ENCODE measurements at places on chromosomes 7 and 10.

DNA sequence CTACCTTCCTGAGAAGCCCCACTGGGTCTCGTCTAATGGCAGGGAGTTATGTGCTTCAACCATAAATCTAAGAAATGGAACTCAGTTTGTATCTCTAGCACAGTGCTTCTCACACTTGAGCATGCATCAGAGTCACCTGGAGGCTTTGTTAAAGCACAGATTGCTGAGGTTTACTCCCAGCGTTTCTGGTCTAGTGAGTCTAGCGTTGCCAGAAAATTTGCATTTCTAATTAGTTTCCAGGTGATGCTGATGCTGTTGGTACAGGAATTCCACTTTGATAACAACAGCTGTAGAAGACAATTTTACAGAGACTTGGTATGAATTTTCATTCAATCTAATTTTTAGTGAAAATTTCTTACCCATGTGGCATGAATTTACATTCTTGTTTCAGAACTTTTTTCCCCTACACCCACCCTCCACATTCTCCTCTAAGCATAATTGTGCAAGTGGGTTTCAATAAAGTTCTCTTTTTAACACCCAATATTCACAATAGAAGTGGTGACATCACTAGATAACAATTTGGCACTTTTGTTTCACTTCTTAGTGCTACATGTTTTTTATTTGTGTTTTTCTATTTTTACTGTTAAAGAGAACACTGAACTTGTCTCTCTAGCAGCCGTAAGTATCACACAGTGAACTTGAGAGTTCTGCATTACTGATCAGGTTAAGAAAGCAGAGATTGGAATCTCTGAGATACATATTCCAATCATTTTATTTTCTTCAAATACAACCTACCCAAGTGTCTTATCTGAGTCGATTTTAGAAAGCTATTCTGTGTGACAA lies 48.4 kb upstream of the BET1 start:
- peak; percentile 20 for DNase-seq

DNA sequence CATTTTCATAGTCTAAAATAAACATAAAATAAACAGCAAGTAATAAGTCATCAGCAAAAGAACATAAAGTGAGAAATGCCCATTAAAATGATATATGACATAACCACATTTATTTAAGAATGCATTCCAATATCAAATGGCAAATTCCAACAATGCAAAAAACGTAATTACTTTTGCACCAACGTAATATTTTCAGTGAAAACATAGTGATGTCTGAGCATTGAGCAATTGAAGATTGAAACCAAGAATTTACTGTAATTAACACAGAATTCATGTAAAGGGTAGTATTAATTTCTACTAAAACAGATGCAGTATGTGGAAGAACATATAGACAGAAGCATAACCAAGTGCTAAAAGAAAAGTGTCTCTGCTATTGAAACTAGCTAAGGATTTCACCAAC lies 123.0 kb upstream of the TNS3 start:
- no peak for DNase-seq

- DNase-seq = no peak
Observed at GRCh38 chr10:131573256-131573655, 261.7 kb upstream of the TCERG1L start.

DNA sequence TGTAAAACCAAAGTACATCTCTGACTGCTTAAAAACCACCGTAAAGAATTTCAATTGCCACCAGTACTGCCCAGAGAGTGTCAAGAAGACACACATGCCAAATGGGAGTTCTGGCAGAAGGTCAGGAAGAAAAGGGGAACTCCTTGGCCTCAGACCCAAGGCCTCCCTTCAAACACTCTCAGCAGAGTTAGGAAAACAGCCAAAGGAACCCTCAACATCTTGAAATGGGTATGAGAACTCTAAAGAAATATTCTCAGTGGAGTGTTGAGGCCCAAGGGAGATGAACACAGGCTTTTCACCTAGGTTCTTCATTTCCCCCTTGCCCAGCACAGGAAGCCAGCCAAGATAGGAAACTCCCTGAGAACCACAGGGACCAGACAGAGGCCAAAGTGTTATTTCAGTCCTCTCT lies 96.1 kb upstream of the ASAH2 start:
- no peak for DNase-seq

GRCh38 chr10:102627736-102628293 lies 16.5 kb upstream of the TRIM8 start:
- peak; percentile 79 for DNase-seq

- no peak for DNase-seq
Observed at GRCh38 chr10:6121146-6121545, 32.3 kb downstream of the RBM17 start.

GRCh38 chr10:43912469-43912868 lies 263.8 kb upstream of the ZNF32 start:
- no peak for DNase-seq

DNA sequence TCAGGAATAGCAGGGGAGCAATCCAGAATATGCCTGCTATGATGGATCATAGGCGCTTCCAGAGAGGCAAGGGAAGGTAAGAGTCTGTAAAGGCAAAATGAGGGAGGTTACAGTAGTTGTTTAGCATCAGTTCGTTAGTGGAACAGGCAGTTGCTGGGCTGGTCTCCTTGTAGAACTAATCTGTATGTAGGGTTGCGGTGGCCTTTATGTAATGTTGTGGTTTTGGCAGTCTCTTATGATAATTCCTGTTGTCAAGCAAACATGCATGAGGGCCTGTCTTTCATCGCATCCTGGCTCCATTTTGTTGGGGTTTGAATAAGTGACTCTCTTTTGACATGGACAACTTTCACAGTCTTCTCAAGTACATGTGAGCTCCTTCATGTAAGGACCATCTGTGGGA lies 427.8 kb upstream of the LRGUK start:
- no peak for DNase-seq

DNA sequence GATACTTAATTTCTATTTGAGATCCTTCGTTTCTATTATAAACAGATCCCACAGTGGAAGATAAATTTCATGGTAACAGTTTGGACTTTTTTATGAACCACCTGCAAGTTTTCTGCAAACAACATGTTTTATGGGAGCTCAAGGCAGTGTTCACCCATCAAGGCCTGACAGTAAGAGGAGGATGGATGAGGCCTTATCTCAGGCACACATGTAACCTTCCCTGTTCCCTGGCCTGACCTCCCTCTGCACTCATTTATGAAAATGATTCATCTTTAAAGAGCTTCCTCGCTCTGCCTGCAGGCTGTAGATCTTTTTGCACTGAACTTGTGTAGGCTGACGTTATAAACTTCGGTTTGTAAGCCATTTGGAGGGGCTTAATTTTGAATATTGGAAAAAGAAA lies 500.1 kb downstream of the GATA3 start:
- no peak for DNase-seq

DNA sequence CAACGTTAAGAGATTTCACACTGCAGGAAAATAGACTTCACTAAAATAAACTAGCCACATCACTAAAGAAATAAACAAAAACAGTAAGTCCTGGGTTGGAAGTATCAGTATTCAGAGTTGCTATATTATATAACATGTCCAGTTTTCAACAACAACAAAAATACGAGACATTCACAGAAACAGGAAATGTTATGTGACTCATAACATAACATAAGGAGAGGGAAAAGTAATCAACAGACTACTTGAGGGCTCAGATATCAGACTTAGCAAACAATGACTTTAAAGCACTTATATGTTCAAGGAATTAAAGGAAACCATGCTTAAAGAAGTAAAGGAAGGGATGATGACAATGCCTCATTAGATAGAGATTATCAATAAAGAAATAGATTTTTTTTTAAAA lies 73.5 kb upstream of the MKLN1 start:
- DNase-seq = no peak

GRCh38 chr7:77827999-77828398 lies 29.4 kb downstream of the PHTF2 start:
- no peak for DNase-seq

DNA sequence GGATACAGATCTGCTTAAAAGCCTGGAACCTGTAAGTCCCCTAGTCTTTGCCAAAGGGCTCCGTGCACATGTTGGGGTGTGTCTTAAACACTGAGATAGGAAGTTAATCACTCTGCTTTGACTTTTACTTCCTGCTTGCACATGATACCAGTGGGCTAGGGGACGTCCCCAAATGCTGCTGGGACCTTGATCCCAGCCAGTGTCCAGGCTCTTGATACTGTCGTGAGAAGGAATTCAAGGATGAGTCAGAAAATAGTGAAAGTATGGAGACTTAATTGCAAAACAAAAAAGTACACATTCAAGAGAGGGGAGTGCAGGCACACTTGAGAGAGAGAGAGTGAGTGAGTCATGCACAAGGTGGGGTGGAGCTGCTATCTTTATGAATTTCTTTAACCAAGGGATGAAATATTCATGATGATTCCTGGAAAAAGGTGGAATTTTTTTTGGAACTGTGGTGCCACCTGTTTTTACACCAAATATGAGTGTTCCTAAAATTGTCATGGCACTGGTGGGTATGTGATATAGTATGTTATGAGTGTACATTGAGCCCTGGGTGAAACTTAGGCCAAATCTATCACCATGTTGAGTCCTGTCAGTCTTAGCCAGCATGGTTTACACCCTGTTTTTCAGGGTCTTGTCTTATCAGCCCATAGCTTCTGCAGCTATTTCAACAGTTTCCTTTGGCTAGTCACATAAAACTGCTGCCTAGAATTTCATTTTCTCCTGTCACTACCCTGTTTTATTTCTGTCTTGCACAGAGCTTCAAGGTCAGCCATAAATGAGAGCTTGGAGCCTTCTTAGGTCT lies 88.3 kb upstream of the CYP26C1 start:
- peak; percentile 85 for DNase-seq

DNA sequence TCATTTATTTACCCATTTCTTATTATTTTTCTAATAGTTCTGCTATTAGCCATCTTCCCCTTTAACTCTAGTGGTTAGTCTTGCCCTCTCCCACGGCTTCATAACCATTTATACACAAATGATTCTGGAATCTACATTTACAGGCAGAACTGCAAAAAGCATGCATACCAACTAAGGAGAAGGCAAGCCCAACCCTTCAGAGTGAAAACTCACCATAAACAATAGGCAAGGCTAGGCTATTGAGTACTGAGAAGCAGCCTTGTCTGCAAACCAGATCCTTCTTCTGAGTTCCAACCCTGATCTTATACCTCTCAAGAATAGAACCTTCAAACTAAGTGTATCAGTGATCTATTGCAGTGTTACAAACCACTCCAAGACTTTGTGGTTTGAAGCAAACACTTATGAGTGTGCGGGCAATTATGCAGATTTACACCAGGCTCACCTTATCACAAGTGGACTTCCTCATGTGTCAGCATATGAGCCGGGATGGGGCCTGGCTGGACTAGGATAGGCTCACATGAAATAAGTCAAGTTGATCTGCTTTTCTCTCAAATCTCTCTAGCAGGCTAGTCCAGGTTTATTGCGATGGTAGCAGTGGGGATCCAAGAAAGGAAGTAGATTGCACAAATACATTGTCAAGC lies 896.9 kb upstream of the PHF14 start:
- no peak for DNase-seq

DNA sequence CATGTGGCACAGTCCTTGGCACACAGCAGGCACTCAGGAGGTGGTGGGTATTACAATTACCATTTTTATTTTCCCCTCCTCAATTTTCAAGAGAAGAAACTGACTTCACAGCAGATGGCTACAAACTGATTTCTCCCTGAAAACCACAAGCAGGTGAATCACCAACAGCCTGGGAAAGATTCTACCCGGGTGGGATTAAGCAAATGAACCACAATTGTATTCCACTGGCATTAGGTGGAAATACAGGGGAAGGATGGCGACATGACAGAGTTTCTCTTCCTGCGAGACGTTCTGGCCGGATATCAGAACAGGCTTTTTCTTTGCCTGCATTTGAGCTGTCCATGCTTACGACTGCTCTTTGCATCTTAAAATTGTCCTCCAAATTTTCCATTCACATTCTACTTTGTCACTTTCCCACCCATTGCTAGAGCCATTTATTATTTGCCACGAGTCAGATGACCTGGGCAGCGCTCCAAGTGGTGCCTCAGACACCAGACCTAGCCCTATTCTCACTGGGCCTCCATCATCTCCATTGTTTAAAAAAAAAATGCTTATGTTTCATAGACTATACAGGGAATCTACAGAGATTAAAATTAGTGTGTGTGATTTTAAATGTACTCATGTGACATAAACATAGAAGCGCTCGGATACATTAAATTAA lies 4.6 kb downstream of the DENND11 start:
- DNase-seq = peak; percentile 49

DNA sequence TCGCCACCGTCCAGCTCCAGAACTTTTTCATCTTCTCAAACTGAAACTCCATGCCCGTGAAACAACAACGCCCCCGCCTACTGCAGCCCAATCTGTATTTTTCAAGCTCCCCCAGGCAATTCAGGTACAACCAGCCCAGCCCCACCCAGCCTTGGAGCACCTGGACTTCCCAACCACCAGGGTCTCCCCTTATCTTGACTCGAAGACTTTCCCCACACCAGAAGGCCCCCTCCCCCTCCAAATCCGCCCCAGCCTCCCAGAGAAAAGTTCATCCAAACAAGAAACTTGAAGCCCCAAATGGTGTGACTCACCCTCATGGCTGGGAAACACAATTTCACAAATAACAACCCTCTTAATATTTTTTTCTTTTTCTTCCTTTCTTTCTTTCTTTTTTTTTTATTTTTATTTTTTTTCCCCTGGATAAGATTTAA lies 10.6 kb downstream of the ZCCHC24 start:
- peak; percentile 86 for DNase-seq

GRCh38 chr7:91567081-91568012 lies 303.1 kb downstream of the FZD1 start:
- no peak for DNase-seq

DNA sequence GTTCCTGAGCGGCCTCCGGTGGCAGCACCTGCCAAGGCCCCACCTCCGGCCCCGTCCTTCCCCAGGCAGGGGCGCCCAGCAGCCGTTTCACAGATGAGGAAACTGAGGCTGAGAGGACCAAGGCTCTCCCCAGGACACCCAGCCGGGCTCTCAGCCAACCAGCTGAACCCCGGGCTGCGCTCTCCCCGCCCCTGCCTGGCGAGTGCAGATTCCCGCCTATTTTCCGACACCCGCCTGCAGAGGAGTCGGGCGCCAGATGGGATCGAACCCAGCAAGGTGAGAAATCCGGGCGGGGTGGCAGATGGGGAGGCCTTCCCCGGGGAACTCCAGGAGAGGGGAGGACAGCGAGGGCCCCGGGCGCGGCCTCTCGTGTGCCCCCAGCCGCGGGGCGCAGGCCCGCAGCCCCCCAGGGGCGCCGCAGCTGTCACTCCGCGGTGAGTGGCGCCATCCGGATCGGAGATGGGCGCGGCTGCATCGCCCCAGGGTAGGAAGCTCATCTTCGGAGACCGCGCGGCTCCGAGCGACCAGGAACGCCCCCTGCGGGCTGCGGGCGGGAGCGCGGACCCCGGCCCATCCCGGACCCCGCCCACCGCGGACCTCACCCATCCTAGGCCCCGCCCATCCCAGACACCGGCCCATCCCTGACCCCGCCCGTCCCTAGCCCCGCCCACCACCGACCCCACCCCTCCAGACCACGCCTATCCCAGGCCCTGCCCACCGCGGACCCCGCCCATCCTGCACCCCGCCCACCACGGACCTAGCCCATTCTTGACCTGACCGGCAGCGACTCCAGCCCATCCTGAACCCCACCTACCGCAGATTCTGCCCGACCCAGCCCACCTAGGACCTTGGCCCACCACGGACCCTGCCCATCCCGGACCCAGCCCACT lies 90.3 kb downstream of the MICALL2 start:
- peak; percentile 35 for DNase-seq

GRCh38 chr7:159056737-159057136 lies 87.9 kb downstream of the VIPR2 start:
- no peak for DNase-seq
